ENCODE measurements at places on chromosomes 5 and 9.
A peak's percentile ranks its signal among the peaks of the same experiment; 100 is the strongest.

DNA sequence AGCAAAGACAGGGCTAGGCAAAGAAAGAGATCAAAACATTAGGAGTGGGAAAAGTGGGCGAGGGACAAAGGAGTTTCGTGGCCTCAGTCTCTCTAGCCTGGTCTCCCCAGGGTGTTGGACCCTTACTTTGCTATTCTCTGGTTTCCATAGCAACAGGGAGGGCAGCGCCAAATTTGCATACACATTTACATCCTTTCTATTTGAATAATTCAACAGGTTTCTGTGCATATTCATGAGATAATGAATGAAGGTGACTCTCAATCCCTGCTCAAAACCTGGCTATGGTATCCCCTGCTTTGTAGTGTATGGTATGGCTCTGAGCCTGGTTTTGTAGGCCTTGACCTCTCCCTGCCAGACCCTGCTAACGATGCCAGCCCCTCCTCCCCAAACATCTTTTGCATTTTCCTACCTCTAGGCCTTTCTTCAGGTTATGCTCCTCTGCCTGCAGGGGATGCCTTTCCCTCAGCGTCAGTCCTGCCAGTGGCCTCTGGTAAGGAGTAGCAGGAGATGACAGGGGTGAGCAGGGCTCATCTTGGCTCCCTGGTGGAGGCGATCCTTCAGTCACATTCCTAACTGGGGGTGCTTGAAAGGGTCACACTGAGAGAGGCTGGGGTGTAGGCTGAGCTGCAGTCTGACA, 9.8 kb downstream of the RPP25L start:
- DNase-seq, result no peak

- no peak for DNase-seq
These were observed 5.0 kb downstream of the TENT4A start for GRCh38 chr5:6718161-6718681.

DNA sequence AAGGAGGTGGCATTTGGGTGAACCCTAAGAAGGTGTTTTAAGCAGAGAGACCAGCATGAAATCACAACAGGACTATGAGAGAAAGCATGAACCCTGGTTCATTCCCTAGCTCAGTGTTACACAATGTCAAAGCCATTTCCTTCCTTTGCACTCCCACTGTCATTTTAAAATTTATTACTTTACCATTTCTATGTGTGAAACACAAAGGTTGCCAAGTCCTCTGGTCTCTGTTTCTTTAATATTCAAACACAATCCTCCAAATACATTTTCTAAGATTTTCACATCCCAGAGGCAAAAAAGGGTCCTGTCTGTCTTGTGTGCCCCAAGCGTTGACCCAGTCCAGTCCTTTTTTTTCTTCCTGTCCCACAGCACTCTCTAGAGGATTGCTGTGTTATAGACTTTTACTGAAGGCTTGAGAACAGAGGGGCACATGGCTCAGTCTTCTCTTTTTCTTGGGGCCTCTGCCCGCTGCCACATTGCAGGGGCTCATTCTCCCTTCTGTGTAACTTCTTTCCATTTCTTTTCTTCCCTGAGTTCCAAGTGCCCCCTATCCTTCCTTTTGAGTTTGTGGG, 78.6 kb upstream of the SLC28A3 start:
- DNase-seq, result no peak

GRCh38 chr5:15844253-15844652, 335.3 kb downstream of the MARCHF11 start:
- no peak for DNase-seq

DNA sequence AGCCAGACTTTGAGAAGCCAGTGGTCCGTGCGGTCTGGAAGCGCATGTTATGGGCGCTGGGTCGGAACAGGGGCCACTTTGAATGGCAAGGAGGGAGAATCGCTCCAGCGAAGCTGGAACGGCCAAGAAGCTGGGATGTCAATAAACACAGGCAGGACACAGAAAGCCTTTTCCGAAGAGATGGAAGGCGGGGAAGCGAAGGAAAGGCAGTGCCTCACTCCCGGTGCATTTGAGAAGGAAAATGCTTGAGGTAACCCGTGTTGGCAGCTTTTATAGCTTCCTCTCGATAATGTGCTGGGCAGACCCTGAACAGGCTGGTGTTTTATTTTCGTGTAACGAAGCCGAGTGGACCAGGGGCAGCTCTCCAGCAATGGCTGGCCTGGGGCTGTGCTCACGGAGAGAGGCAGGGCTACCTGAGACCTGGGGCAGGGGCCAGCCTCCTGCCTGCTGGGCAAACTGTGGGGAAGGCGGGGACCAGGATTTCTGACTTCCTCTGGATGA, 84.2 kb upstream of the SPRY4 start:
- DNase-seq, result no peak

DNA sequence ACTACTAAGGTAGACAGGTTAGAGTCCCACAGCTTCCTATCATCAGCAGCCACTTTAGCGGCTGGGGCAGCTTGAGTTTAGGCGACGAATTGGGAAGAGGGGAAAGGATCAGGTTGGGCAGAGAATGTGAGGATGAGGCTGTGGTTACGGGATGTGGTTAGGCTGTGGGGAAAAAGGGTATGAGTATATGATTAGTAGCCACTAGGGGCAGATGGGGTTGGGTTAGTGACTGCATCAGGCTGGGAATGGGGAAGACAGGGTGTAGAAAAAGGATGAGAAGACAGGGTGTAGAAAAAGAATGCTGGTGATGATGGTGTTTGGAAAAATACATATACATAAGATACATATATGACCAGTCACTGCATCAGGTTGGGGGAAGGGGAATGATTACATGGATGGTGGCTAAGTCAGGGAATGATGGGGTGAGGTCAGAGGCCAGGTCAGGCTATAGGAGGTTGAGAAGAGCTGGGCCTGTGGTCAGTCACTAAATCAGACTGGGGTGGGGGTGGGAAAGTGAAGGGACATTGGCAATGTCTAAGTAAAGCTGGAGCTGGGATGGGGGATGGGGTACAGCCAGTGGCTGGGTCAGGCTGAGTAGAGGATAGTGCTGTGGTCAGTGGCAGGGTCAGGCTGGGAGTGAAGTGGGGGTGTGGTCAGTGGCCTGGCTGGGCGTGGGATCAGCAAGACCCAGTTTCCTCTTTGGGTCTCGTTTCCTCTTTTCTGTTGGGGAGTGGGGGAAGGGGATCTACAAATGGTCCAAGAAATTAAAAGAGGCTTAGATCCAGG, 2.1 kb downstream of the TLN1 start:
- DNase-seq, result peak; percentile 57

DNA sequence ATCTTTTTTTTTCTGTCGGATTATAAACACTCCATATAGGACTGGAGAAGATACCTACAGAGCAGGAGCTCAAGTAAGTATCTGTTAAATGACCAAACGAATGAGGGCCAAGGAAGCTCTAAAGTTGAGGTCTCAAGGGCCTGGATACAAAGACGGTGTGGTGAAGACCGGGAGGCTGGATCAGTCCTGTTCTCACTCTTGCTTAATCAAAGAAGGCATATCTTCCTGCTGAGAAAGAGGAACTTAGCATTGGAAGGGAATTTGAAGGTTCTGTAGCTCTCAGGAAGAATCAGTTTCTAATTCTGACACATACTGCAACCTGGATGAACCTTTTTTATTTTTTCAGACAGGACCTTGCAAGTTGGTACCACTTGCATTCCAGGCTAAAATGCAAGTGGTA, 28.3 kb upstream of the PAX5 start:
- DNase-seq, result no peak

DNA sequence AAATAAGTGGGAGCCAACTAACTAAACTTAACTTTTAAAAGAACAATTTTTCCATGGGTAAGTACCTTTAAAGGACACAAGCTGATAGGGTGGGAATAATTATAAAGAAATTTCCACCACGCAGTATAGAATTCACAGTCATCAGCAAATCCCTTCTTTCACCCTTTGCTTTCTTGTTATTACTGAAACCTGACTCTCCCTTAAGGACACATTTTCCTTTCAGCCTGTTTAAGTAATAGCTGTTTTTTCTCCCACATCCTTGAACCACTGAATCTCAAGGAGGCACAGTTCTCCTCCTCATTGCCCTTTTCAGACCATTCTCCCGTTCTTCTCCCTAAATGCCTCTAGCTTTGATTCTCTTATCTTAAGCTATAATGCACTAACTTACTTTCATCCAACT, 6.3 kb downstream of the C5orf15 start:
- DNase-seq, result no peak

GRCh38 chr5:13378091-13378490, 566.4 kb downstream of the DNAH5 start:
- DNase-seq, result peak; percentile 37

GRCh38 chr5:42994246-42994554, 45.9 kb downstream of the ANXA2R start:
- no peak for DNase-seq

DNA sequence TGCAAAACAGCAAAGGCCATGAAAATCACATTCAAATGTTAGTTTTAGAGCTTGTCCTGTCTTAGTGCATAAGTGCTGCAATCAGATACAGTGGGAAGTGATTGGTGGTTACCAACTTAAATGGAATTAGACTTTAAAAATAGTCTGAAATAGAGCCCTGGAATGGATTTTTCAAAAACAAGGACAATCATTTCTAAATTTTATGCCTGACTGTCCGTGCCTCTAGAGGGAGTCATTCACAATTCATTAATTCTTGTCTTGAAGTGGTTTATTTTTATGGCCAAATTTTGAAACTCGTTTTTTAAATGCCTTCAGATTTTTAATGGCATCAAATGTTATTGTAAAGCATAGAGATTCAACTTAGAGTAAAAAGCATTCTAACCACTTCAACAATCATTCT, 561.8 kb upstream of the DAB2 start:
- no peak for DNase-seq
